ENCODE measurements at places on chromosomes 2 and 18.

- no peak for DNase-seq
Measured at GRCh38 chr2:180505203-180505602, 475.2 kb upstream of the UBE2E3 start.

DNA sequence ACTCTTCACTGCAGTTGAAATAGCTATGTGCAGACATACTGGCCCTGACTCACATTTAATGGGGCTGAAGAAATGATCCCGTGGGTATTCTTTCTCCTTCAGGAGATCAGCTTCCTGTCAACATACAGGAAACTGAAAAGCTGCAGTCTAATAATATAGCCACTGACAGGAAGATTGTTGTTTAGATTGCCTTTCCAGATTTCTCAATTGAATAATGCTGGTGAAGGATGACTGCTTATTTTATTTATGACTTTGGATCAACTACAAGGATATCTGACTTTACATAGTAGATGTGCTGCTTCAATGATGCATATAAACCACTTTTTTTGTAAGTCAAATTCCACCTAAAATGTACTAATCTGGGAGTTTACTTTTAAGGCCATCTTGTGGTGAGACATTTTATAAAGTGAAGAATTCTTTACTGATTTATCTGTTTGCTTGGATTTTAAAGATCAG lies 93.4 kb upstream of the MAP4K3 start:
- DNase-seq = no peak

GRCh38 chr2:10752236-10752635 lies 30.8 kb downstream of the ATP6V1C2 start:
- DNase-seq = no peak

- DNase-seq = no peak
Measured at GRCh38 chr2:53314718-53315117, 452.9 kb upstream of the CHAC2 start.

DNA sequence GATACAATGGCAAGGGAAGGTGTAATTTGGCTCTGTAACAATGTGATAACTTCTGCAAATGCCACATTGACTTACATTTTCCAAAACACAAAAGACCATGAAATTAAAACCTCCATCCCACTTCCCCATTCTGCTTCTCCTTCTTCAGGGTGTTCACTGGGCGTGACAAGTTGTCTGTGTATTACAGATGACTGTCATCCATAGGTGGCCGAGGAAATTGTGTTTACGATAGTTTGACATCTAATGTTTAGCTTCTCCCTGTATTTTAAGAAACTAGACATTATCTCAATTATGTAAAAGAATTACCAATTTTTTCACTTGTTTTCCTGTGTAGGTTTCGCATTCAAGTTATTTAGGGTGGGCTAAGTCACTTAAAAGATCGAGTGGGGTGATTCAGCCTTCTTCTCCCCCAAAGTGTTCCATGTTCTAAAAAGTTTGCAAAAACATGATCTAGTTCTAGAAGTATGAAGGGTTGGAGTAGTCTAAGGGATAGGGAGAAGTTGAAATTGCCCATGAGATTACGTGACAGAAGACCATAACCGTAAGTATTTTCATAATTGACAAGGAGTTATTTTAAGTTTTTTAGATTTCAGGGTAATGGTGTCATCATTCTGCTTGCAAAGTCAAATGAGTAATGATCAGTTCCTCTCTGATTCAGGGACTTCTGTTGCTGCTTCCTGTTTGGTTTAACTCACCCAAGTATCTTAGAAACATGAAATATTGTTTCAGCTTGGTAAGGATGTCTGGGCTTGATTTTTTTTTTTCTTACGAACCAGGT lies 25.2 kb upstream of the CYTIP start:
- DNase-seq = no peak

GRCh38 chr2:227642656-227643055 lies 23.9 kb upstream of the SCYGR5 start:
- DNase-seq = no peak

DNA sequence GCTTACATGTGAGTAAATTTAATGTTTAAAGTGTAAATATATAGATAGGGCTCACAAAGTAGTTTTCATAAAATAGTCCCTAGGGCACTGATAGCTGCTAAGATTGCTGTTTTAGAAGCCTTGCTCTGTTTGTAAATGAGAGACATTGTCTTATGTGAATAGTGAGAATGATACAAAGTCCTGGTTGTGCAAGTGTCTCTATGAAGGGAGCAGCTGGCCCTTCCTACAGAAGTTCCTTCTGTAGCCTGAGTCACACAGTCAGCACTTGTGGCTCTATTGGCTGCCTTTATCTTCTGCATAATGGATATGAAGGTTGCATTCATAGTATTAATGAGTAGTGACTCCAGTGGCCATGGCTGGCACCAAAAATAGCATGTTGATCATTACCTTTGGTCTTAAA lies 279.7 kb downstream of the OSR1 start:
- DNase-seq = no peak

DNA sequence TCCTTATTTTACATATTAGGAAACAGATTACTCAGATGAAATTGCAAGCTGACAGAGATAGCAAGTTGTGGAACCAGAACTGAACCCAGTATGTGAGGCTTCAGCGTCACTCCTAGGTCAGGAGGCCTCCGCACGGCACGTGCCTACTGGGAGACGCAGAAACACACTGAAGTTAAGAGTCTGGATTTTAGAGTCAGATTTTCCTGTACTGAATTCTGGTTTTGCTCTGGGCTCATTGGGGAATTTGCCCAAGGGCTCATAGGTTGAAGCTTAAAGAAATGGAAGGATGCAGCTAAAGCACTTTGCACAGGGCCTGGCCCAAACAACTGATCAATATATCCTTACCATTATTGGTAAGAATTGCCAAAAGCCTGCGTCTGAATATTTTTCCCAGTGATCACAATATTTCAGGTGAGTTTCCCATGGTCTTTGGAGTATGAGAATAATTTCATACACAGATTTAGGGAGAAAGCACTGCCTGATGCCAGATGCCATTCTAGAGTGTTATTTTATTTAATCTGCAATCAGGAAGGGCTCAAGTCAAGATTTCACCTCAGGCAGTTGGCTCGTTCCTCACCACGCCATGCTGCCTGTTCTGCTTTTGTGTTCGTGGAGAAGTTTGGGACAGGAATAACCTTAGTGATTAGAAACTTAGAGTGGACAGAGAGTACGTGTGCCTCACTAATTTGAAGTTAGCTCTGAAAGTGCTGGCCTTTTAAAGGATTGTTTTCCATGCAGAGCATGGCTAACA lies 331.9 kb downstream of the MYCN start:
- no peak for DNase-seq

DNA sequence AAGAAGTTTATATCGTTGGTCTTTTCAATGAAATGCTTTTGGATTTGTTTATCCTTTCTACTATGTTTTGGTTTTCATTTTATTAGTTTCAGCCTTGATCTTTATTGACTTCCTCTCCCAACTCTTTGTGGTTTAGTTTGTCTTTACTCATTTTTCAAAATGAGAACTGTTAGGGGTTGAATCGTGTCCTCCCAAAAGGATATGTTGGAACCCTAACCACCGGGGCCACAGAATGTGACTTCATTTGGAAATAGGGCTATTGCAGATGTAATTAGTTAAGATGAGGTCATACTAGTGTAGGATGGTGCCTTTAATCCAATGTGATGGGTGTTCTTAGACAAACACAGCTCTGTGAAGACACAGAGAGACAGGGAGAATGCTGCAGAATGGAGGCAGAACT lies 60.4 kb upstream of the IL1R2 start:
- no peak for DNase-seq

DNA sequence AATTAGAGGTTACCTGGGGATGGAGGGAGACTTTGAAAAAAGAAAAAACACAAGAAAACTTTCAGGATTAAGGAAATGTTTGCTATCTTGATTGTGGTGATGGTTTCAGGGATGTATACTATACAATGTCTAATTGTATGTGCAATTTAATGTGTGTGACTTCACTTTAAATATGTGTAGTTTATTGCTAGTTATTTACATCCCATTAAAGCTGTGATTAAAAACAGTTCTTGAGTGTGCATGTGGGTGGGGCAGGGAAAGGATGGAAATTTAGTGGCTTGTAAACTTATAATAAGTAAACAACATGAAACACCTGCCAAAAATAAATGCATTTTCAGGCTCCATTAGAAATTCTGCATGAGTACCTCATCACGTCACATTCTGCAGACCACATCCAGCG lies 167.0 kb downstream of the MYO5B start:
- no peak for DNase-seq

DNA sequence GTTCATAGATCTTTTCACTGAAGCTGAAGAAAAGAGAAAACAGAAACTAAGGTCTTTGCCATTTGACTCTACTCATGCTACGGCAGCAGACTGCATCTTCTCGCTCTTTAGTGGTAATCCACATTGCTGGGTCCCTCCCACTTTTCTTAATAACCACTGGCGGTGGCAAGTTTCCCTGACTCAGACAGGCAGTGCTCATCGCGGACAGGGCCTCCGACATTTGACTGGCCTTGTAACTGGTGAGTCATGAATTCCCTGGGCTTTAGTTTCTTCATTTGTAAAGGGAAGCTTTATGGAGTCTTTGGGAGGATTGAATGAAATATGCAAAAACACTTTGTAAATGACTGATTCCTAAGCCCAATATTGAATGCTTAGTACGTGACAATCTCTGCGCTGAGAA lies 238.2 kb upstream of the RBBP8 start:
- no peak for DNase-seq

GRCh38 chr2:69495861-69496260 lies 58.6 kb upstream of the NFU1 start:
- no peak for DNase-seq
